Transverse colon (tissue), 4 donors: ENCODE measurements at places on chromosomes 2 and 18. TPM values are rescaled to one million over a fixed set of nuclear protein-coding genes. Genes with fewer than 3 reads are reported as not detected.
A peak's percentile ranks its signal among the peaks of the same experiment; 100 is the strongest.

Gene GATA6
- 49.7 TPM for total RNA-seq

Gene IL1R2
- 13.5 TPM for total RNA-seq

Gene SERPINB10
- not detected for total RNA-seq

Gene LOXHD1
- 0.16 TPM for total RNA-seq

Gene DUSP19
- 1.6 TPM for total RNA-seq

Gene SIX3
- total RNA-seq: not detected

DNA sequence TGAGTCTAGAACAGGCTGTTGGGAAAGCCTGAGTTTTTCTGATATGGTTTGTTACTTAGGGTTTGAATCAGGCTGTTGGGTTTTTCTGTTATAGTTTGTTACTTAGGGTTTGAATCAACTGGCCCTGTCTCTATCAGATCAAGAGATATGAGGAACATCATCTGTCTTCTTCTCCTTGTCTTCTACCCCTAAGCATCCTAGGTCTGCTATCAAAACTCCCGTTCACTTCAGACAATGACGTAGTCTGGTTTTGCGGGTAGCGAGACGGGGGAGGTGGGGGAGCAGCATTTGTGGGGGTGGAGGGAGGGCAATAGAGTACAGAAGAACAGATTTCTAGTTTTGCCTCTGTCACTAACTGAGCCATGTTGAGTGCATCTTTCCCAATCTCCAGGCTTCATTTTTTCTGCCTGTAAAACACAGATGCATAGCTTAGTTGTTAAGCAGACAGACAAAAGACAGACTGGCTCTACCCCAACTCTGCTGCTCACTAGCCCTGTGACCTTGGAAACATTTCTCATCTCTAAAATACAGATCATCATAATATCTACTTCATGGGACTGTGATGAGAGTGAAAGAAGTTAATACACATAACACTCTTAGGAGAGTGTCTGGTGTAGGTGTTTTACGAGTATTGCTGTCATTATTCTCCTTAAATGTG, 9.1 kb downstream of the TNP1 start:
- no peak for DNase-seq
- no peaks in the 10 kb centered on the region for H3K27me3 ChIP-seq
- no peak overlapping the region for H3K4me3 ChIP-seq
- H3K27ac ChIP-seq: no peak overlapping the region
- H3K4me1 ChIP-seq: no peaks in the 10 kb centered on the region

- DNase-seq: no peak
- H3K27ac ChIP-seq: no peak overlapping the region
- no peaks in the 10 kb centered on the region for H3K4me1 ChIP-seq
Measured at GRCh38 chr2:108076527-108076926, 90.2 kb downstream of the SLC5A7 start.

GRCh38 chr2:121372721-121373353, 87.8 kb upstream of the TFCP2L1 start:
- H3K27me3 ChIP-seq: no peaks in the 10 kb centered on the region
- no peak for DNase-seq
- H3K4me3 ChIP-seq: no peak overlapping the region

DNA sequence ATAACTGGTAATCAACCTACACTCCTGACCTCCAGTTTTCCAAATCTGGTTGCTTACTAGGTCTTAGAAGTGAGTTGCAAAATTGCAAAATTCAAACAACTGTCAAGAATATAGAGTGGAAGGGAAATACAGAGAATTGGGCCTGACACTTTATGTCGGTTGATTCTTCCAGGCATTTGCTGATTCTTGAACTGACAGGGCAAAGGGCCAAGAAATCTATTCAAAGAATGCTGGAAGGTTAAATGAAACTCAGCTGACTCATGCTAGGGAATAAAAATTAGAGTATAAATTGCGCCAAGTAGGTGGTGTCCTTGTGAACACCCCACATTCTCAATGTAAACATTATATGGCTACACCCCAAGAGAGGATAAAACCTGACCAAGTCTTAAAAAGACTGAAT, 21.5 kb upstream of the ZSCAN30 start:
- no peak for DNase-seq
- no peak overlapping the region for H3K4me3 ChIP-seq
- H3K36me3 ChIP-seq: peaks cover 20% of the 10 kb centered on the region
- H3K27me3 ChIP-seq: no peaks in the 10 kb centered on the region
- no peaks in the 10 kb centered on the region for H3K4me1 ChIP-seq
- no peak overlapping the region for H3K27ac ChIP-seq

DNA sequence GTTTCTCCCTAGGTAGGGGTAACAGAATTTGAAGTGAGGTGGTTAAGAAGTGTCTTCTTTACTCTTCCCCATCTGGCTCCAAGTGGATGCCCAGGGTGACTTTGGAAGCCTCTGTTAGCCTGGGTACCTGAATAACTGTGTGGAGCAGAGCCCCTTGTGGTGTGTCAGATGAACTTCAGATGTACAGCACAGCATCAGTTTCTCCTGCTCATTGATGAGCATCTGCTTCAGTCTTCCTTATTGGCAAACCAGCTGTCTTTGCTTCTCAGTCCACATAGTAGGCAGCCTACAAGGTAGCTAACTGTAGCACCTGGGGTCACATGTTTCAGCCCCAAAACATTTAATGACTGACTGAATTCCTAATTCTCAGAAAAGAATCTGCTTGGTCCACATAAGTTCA, 56.2 kb upstream of the ATP8B1 start:
- H3K36me3 ChIP-seq: no peaks in the 10 kb centered on the region
- no peak overlapping the region for H3K27ac ChIP-seq
- no peaks in the 10 kb centered on the region for H3K27me3 ChIP-seq
- H3K4me3 ChIP-seq: no peak overlapping the region
- peak; percentile 39 for DNase-seq

DNA sequence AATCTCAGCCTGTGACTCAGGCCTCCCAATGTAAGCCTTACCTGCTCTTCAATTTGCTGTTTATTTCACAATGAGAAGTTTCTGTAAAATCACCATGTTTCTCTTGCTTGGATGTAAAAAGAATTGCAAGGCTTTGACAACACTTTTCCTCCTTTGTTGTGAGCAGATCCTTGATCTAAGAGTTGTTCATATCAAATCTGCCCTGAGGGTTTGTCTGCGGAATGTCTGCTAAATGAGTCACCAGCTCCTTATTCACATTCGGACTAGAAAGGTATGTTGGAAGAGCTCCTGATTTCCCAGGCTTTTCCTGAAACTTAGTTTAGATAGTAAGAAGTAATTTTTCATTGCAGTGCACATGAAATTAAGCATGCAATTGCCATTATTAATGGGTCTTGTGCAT, 268.2 kb upstream of the TCF4 start:
- no peak overlapping the region for H3K4me3 ChIP-seq
- no peak for DNase-seq
- H3K27me3 ChIP-seq: no peaks in the 10 kb centered on the region
- H3K36me3 ChIP-seq: no peaks in the 10 kb centered on the region
- no peak overlapping the region for H3K27ac ChIP-seq

DNA sequence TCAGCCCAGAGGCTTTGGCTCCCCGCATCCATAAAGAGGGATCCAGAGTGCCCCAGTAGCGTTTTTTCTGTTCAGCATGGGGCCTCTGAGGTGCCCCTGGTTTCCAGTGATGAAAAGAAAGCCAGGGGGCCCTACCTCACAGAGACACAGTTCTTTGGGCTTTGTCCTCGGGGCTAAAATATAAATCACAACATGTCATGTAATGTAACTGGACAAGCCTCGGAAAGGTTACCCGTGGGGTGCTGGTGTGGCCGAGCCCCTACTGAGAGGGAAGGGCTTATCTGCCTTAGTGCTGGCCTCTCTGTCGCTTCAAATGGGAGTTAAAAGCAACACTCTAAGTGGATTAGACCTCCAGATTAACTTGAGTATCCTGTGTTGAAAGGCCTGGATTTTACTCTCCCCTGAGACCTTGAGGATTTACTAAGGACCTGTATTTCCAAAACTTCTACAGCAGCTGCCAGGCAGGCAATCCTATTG, 251.6 kb upstream of the APCDD1 start:
- no peaks in the 10 kb centered on the region for H3K27me3 ChIP-seq
- H3K4me3 ChIP-seq: no peak overlapping the region
- H3K4me1 ChIP-seq: no peaks in the 10 kb centered on the region
- DNase-seq: no peak

- no peaks in the 10 kb centered on the region for H3K4me1 ChIP-seq
- no peaks in the 10 kb centered on the region for H3K27me3 ChIP-seq
- peak; percentile 25 for DNase-seq
- no peak overlapping the region for H3K27ac ChIP-seq
Measured at GRCh38 chr2:79855264-79856006, 342.6 kb downstream of the CTNNA2 start.

DNA sequence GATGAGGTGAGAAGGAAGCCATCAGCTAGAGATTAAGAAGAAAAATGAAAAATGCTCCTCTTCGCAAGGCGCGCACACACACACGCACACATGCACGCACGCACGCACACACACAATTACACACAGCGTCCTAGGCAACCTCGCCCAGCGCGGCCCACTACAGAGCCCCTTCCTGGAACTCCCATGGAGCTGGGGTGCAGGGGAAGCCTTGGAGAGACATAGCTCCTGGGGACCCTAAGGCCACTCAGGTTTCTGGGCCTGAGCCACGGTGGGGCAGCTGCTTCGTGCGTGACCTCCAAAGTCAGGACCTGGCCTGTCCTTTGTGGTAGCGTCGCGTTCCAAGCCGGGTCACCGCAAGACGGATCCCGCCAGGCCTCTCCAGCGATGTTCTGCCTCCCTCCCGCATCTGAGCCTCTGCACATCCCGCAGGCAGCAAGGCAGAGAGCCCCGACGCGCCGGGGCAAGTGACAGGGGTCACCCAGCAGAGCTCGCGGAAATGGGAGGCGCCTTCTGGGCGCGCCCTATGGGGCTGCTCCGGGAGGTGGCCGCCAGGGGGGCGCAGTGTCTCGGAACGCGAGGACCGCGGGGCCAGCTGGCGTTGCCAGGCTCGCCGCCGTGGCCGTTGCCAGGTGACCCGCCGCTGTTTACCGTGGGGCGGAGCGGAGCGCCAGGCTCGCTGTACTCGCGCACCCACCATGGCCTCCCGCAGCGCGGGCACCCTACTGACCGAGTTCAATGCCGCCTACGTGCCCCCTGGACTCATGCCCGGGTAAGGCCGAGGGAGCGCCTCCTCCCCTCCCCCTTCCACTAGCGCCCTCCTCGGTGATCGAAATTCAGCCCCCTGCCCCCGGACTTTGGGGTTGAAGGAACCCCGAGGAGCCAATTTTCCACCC, 79.0 kb downstream of the CIB4 start:
- peaks cover 73% of the 10 kb centered on the region for H3K27me3 ChIP-seq
- H3K4me3 ChIP-seq: peak overlapping the region; percentile 34
- H3K27ac ChIP-seq: no peak overlapping the region
- peak; percentile 61 for DNase-seq

GRCh38 chr2:139033300-139033699, 253.1 kb upstream of the NXPH2 start:
- no peaks in the 10 kb centered on the region for H3K4me1 ChIP-seq
- H3K36me3 ChIP-seq: no peaks in the 10 kb centered on the region
- DNase-seq: no peak
- H3K27me3 ChIP-seq: no peaks in the 10 kb centered on the region
- H3K4me3 ChIP-seq: no peak overlapping the region
- H3K27ac ChIP-seq: no peak overlapping the region

- H3K27ac ChIP-seq: no peak overlapping the region
- DNase-seq: no peak
Measured at GRCh38 chr18:8469544-8470130, 139.6 kb upstream of the RAB12 start.

DNA sequence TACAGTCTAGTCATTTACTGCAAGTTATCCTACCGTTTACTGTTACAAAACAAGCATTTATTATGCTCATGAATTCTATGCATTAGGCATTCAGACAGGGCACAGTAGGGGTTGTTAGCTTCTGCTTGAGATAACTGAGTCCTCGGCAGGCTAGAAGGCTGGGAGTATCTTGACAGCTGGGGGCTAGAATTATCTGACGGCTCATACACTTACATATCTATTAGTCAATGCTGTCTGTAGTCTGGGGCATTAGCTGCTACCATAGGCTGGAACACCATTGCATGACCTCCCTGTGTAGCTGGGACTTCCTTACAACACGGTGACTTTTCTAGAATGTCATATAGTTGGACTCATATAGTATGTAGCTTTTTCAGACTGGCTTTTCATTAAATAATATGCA, 61.9 kb upstream of the ALK start:
- DNase-seq: no peak
- H3K27ac ChIP-seq: no peak overlapping the region
- no peaks in the 10 kb centered on the region for H3K4me1 ChIP-seq
- H3K4me3 ChIP-seq: no peak overlapping the region
- no peaks in the 10 kb centered on the region for H3K36me3 ChIP-seq
- peaks cover 6% of the 10 kb centered on the region for H3K27me3 ChIP-seq

GRCh38 chr2:188524519-188525113, 232.9 kb downstream of the GULP1 start:
- H3K36me3 ChIP-seq: no peaks in the 10 kb centered on the region
- peaks cover 7% of the 10 kb centered on the region for H3K4me1 ChIP-seq
- peak; percentile 10 for DNase-seq
- no peaks in the 10 kb centered on the region for H3K27me3 ChIP-seq
- no peak overlapping the region for H3K4me3 ChIP-seq
- H3K27ac ChIP-seq: no peak overlapping the region

DNA sequence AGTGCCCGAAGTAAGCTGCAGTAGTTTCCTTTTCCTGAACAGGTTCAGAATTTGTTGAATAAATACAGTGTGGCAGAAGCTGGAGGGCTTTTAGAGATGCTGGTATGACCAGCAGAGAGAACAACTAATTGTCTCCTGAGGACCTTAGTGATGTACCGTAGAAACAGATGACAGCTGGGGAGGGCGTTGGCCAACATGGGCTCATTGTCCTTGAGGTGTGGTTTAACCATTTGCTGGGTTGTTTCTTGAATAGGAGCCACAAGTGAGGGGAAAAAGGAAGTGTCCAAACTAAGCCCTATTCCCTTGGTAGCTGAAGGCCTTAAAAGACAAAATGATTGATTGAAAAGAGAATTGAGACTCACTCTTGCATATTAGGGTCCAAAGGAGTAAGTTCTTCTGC, 11.7 kb upstream of the FAM228A start:
- no peaks in the 10 kb centered on the region for H3K27me3 ChIP-seq
- no peak overlapping the region for H3K27ac ChIP-seq
- H3K4me3 ChIP-seq: no peak overlapping the region
- DNase-seq: no peak

GRCh38 chr2:240788482-240788881, 31.5 kb downstream of the KIF1A start:
- H3K4me3 ChIP-seq: no peak overlapping the region
- no peaks in the 10 kb centered on the region for H3K36me3 ChIP-seq
- no peaks in the 10 kb centered on the region for H3K4me1 ChIP-seq
- peaks cover 6% of the 10 kb centered on the region for H3K27me3 ChIP-seq

DNA sequence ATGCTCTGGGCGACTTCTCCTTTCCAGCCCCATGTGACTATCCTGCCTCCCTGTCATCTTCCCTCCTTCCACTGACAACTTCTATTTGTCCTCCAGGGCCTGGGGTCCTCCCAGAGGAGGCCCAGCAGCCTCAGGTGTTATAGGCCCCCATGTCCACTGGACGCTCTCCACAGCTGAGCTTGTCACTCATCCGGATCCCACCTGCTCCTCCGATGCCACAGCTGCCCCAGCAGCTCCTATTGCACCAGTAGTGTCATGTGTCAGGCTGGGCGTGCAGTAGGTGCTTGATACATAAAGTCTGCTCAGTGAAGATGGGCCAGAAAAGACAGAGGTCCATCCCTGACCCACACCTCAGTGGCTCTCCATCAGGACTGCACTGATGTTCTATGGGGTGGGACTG, 305.7 kb upstream of the MYT1L start:
- H3K4me1 ChIP-seq: no peaks in the 10 kb centered on the region
- H3K4me3 ChIP-seq: no peak overlapping the region
- no peaks in the 10 kb centered on the region for H3K36me3 ChIP-seq
- DNase-seq: no peak
